Stimulated activated CD8-positive, alpha-beta memory T cell treated with anti-CD3 and anti-CD28 coated beads, Interleukin-4, amount 100 ng/mL, for 1 hour (primary cell): ENCODE measurements at places on chromosomes 11 and 22.

GRCh38 chr11:62560566-62561103 is 13.1 kb downstream of the EEF1G start:
- peak; percentile 73 for DNase-seq

DNA sequence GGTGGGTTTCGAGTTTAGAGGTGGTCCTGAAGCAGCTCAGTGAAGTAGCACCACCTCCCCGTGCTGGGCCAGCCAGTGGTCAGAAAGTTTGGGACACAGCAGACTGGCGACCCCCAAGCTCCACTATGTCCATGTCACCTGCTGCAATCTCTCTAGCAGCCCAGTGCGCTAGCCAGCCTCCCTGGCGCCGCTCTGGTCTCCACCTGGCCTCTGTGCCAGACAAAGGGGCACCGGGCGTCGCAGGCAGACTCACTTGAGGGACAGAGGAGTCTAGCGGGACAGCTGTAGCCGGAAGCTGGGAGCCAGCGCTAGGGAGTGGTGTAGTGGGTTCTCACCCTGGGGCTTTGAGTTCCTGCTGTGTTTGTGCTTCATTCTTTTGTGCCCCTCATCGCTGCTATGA is 25.5 kb downstream of the MYBPC3 start:
- no peak for DNase-seq

- DNase-seq, result no peak
Observed at GRCh38 chr11:14583252-14584034, 60.2 kb upstream of the PDE3B start.

- DNase-seq, result no peak
Observed at GRCh38 chr11:57387289-57388030, 3.0 kb downstream of the PRG2 start.

DNA sequence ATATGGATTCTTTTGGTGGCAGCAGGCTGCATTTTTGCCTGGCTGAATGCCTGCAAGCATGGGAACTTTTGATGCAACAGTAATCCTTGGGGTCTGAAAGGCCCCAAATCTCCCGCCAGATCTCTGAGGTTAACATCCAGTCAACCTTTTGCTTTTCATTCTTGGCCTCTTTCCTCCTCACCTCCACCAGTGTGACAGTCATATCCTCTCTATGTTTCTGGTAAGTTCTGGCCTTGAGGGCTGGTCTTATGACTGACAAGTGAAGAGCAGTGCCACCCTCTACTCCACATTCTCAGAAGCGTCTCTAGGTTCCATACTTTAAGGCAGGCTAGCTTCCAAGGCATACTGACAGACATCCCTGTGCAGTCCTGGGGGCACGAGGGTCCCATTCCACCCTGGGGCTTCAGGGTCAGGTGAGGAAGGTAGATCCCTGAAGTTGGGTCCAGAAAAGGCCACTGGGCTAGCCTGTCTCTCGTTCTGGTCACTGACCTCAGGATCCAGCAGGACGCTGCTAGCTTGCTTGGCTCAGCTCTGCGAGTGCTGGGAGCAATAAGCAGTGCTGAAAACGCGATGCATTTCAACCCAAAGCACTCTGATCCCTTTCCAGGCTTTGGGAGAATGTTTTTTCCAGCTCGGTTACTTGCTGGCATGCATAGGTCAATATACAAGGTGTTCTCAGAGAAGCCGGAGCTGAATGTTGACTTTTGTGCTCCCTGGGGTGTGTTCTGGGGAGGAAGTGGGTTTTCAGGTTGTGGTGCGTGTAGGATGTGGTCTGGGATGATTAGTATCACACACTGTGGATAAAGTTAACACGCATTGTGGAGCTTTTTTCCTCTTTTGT is 75.2 kb downstream of the PTPRJ start:
- DNase-seq, result peak; percentile 12

GRCh38 chr22:40616578-40616977 is 19.9 kb downstream of the MRTFA start:
- no peak for DNase-seq

DNA sequence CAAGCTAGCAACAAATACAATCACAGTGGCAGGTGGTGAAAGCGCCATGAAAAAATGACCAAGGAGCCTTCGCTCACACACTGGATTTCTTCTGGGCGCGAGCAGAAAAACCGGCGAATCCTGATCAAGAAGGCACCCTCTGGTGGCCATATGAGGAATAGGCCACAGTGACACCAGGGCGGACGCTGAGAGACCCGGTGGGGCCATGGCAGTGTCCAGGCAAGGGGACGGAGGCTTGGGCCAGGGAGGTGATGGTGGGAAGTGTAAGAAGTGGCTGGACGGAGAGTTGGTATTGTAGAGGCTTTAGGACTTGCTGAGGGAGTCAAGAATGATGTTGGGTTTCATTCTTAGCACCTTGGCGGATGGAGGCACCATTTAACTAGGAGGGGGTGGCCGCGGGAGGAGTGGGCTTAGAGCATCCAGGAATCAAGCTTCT is 16.9 kb upstream of the RAC2 start:
- peak; percentile 45 for DNase-seq

DNA sequence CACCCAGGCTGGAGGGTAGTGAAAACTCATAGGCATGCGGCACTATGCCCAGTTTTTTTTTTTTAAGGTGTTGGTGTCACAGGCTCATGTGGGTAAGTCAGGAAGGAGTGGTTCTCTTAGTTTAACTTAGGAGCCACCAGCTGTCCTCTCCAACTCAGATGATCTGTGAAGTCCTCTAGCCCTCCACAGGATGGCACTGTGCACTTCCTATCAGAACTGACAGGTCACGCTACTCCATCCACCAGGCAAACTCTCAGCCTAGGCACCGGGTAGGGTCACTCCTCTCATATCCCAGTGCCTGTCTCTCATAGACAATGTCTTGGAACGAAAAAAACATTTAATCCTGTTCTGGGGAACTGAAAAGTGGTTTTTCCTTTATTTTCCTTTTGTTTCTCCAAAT is 16.5 kb downstream of the NAP1L4 start:
- no peak for DNase-seq

GRCh38 chr11:68093565-68093964 is 27.6 kb downstream of the CHKA start:
- no peak for DNase-seq

DNA sequence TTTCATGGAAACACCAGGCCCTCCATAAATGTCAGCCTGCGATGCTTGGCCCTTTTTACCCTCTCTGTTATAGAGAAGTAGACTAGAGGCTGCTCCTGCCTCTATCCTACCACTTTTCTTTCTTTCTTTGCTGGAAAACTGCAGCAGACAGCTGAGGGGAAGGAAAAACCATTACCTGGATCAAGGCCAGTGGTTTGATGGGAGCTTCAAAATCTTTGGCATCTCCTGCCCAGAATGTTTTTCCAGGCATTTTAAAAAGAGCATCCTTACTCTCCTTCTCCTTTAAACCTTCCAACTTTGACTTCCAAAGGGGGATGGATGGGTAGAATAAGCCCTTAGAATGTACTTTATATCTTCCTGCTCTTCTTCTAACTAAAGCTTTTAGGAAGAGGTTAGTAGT is 44.9 kb downstream of the EXT2 start:
- DNase-seq, result no peak

DNA sequence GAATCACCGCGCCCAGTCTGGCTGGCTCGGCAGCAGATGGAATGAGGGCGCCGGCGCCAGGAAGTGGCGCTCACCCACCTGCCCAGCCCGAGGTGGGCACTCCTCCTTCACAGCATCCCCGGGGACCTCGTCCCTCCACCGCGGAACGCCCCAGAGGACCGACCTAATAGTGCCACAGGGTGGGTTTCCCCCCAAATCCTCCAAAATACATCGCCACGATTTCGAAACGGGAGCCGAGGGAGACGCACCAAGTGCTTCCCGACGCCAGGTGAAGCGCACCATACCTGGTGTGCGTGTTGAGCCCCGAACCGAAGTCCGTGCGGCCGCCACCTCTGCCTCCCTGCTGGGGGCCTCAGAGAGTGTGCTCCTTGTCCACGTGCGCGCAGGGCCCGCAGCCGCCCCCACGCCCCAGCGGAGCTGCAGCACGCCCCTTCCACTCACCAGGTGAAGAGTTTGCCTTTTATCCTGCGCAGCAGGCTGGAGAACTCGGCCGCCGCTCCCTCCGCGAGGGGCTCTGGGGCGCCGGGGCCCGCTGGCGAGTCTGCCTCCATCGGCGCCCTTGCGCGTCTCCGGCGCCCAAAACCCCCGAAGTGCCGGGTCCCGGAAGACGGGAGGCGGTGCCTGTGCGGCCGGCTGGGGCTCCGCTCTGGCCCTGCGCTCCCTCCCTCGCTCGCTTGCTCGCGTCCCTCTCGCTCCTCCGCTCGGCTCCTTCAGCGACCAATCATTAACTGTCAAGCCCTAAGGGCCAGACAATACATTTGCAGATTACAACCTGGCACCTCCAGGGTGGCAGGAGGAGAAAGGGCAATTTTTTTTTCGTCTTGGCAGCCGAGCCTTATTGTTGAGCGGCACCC is at the start of gene SLC35F2:
Gene SLC35F2 (minus strand): TSS at position 571 of the 854 bp plus-strand sequence. CDS start 20 bp downstream, at position 551.
- DNase-seq, result no peak

GRCh38 chr22:27835446-27835845 is 33.9 kb upstream of the MN1 start:
- no peak for DNase-seq

GRCh38 chr11:90764691-90765090 is 541.8 kb upstream of the CHORDC1 start:
- no peak for DNase-seq
